ENCODE measurements at places on chromosomes 11 and 22. TPM values are rescaled to one million over a fixed set of nuclear protein-coding genes. Genes with fewer than 3 reads are reported as not detected.

Gene SMC1B
- 0.05 TPM for total RNA-seq

Gene OR4A16
- not detected for total RNA-seq

Gene OR10AG1
- total RNA-seq, result not detected

Gene CBX7
- 0.94 TPM for total RNA-seq

Gene CRACR2B
- total RNA-seq, result 5.0 TPM

Gene SNX32
- 0.04 TPM for total RNA-seq

Gene HPX
- 0.36 TPM for total RNA-seq

Gene YWHAH
- total RNA-seq, result 118 TPM

Gene TRPM5
- total RNA-seq, result not detected

Gene IGLL1
- not detected for total RNA-seq

Gene MRGPRG
- total RNA-seq, result not detected

Gene PRG3
- total RNA-seq, result not detected

Gene SLC1A2
- 0.12 TPM for total RNA-seq

Gene ADAMTS8
- 2.1 TPM for total RNA-seq

Gene MUC15
- not detected for total RNA-seq

Gene TMEM86A
- total RNA-seq, result 0.41 TPM

Gene MUC5B
- total RNA-seq, result 1.1 TPM

Gene FAM227A
- 0.68 TPM for total RNA-seq

Gene CCDC73
- total RNA-seq, result not detected

Gene ZC3H7B
- 25.7 TPM for total RNA-seq

Gene ZNF280B
- 1.9 TPM for total RNA-seq

Gene SCGB1A1
- total RNA-seq, result 0.32 TPM

Gene RAB3IL1
- total RNA-seq, result 26.3 TPM

Gene MMP10
- 0.87 TPM for total RNA-seq
